ENCODE measurements at places on chromosomes 2 and 18.

- no peak for DNase-seq
These were observed 4.7 kb upstream of the ECEL1 start for GRCh38 chr2:232492236-232492848.

DNA sequence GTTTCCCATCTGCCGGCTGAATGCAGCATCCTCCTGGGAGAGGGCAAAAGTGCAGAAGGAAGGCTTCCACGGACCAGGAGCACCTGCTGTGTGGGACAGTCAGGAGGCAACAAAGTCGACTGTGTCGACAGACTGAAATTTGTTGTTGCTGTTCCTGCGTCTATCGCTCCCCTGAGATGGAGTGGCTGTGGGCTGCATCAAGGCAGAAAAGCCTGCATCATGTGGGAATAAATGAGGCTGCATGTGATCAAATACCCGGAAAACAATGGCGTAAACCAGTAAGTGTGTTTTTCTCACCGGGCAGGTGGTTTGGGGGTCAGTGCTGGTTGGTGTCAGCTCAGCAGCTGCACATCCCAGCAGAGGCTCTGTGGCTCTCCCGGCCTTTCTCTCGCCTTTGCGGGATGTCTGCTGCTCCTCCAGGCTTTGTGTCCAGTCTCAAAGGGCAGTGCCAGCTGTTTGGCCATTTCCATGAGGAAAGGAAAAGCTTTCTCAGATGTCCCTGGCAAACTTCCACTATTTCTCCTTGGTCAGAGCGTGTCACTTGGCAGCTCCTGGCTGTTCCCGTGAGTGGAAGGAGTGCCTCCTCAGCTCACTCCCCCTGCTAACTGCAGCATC, 262.4 kb downstream of the NDUFA10 start:
- DNase-seq, result no peak

DNA sequence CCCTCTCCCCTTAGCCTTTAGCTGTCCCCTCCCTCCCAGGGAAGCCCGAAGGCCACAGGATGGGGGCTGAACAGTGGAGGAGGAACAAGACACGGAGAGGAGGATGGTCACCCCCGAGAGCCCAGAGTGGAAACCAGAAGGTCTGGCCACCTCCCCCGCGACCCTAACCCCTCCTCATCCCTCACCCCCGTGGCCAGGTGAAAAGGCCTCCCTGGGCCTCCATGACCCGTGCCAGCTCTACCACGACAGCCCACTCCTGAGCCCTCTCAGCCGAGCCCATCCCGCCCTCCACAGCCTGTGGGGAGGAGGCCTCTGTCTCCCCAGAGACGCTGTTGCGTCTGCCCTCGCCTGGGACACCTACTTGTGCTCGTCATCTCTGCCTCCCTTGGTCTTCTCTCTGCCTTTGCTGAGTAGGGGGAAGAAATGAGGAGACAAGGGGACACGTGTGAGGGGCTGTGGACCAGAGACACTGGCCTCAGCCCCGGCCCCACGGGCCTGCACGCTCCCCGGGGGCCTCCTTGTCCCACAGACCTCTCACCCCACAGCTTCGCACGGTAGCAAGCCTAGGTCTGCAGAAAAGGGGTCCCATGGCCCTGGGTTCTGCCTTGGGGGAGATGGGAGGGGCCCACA, 32.5 kb upstream of the OTOF start:
- no peak for DNase-seq

DNA sequence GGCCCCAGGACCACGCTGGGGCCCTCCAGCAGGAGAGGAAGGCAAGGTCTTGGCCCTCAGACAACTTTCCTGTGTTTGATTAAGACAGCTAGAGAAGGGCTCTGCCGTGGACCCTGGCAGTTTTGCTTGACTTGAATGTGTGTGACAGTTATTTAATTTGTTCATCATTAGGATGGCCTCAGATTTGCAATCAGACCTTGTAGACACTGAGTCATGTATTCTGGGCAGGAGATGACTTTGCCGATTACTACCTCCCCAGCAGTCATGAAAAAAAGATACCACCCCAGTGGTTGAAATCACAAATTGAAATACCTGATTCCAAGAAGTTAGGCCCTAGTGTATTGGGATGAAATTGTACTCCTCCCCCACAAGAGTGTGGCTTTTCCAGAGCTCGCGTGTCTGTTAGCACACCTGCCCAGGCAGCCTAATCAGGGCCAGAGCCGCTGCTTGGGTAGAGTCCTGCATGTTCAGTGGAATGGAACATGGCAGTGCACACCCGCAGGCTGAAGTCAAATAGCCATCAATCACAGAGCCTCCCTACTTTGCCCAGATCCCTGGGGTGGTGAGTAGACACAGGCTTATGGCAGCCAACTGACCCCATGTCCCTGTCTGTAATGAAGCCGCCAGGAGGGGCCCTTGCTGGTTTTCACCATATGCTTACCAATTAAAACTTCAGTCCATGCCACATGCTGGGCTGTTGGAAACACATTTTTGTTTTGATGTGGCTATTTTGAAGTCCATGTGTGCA, 122.5 kb downstream of the TPGS2 start:
- DNase-seq, result no peak

All from foreskin keratinocyte (primary cell).